ENCODE measurements at places on chromosomes 6 and 20. TPM values are rescaled to one million over a fixed set of nuclear protein-coding genes. Genes with fewer than 3 reads are reported as not detected.
A peak's percentile ranks its signal among the peaks of the same experiment; 100 is the strongest.

DNA sequence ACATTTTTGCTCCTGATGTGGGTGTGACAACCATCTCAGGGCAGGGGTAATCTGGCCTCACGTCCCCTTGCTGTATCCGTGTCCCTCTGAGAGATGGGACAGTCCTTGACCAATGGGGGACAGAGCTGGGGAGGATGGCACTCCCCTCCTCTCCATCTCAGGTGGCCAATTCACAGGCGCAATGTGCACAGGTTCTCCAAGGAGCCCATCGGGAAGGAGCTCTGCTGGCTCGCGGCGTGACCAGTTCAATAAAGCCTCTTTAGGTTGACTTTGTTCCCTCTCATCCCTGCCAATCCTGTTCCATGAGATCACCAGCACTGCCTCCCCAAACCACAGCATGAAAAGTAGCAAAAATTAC lies 196.3 kb upstream of the SLC24A3 start:
- H3K4me3 ChIP-seq = no peak overlapping the region
- H3K4me1 ChIP-seq = no peaks in the 10 kb centered on the region
- H3K27ac ChIP-seq = no peak overlapping the region
- no peaks in the 10 kb centered on the region for H3K36me3 ChIP-seq
- no peak for DNase-seq
- H3K27me3 ChIP-seq = no peaks in the 10 kb centered on the region

DNA sequence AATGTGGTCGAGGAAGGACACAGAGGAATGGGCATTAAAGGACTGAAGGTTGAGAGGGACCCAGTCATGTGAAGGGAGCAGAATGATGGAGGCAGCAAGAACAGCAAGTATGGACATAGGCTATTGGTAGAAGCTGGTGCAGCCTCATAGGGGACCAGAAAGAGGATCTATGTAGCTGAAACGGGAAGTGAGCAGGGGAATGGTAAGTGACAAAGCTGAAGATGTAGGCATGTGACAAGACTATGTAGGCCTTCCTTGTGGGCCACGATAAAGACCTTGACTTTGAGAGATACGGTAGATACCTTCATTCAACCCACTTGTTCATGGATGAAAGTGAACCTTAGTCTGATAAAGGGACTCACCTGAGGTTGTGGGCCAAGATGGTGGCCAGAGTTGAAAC lies 3.5 kb downstream of the CTNNBL1 start:
- no peak overlapping the region for H3K4me3 ChIP-seq
- H3K36me3 ChIP-seq = no peaks in the 10 kb centered on the region
- DNase-seq = no peak
- no peak overlapping the region for H3K27ac ChIP-seq

DNA sequence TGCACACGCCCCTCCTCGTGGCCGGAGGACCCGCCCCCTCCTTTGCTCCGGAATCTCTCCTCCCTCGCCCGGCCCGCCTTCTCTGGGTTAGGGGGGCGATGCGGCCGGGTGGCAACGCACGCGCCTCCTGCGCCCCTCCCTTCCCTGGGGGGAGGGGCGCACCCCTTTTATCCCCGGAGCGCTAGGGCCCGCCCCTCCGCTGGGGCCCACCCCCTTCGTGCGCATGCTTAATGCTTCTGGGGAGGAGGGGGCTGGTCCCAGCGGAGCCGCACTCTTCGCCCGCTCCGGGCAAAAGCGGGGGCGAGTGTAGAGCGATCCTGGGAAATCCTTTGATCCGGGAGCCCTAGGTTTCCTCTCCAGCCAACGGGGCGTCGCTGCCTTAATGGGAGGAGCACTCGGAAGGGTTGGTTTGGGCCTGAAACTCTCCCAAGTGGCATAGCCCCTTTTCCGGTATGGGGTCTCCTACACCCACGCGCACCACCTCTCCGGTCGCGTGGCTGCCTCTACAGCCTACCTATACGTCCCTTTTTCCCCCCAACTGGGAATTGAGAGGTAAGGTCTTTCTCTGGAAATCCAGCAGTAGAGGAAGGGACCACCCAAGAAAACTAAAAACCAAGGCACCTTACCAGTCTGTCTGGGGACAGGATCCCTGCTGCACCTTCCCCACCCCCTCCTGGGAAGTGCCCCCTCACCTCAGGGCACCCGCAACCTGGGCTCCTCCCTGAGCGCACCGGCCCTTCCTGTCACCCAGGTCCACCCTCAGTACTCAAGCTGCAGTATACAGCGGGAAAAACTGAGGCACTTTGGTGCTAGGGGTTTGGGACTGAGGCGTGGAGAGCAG lies 2.1 kb downstream of the SOX12 start:
- H3K36me3 ChIP-seq = no peaks in the 10 kb centered on the region
- H3K4me1 ChIP-seq = no peaks in the 10 kb centered on the region
- H3K4me3 ChIP-seq = peak overlapping the region; percentile 52
- no peaks in the 10 kb centered on the region for H3K27me3 ChIP-seq
- H3K27ac ChIP-seq = peak overlapping the region; percentile 39

Gene PLCG1
- total RNA-seq = 148 TPM

DNA sequence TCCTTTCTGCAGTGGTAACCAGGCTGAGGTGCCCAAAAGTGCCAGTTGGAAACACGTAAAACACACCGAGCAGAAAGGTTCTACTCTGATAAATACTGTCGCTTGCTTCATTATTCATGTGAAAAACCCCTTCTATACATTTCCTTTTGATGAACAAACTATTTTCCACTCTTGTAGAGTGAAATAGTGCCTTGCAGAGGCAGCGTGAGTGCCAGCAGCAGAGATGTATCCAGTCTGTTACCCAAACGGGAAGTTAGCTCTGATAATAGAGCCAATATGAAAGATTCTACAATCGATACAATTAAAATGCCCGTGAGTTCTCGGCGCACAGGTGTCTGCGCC lies 1.5 kb downstream of the ZBTB46 start:
- no peak for DNase-seq
- no peaks in the 10 kb centered on the region for H3K4me1 ChIP-seq
- peak overlapping the region; percentile 90 for H3K4me3 ChIP-seq
- H3K27ac ChIP-seq = no peak overlapping the region
- no peaks in the 10 kb centered on the region for H3K36me3 ChIP-seq

GRCh38 chr20:44091026-44091425 lies 96.0 kb downstream of the JPH2 start:
- no peaks in the 10 kb centered on the region for H3K27me3 ChIP-seq
- no peaks in the 10 kb centered on the region for H3K36me3 ChIP-seq
- no peak overlapping the region for H3K27ac ChIP-seq
- H3K4me1 ChIP-seq = no peaks in the 10 kb centered on the region

- no peaks in the 10 kb centered on the region for H3K27me3 ChIP-seq
- no peak overlapping the region for H3K4me3 ChIP-seq
- no peaks in the 10 kb centered on the region for H3K4me1 ChIP-seq
- DNase-seq = no peak
Measured at GRCh38 chr6:17817763-17818162, 111.0 kb upstream of the NUP153 start.

Gene CRISP3
- total RNA-seq = not detected

GRCh38 chr6:131336596-131336995 lies 201.3 kb downstream of the AKAP7 start:
- no peaks in the 10 kb centered on the region for H3K36me3 ChIP-seq
- no peak overlapping the region for H3K4me3 ChIP-seq
- DNase-seq = no peak
- H3K27ac ChIP-seq = no peak overlapping the region
- H3K27me3 ChIP-seq = no peaks in the 10 kb centered on the region

GRCh38 chr20:25623225-25623735 lies 534 bp downstream of the NANP start:
- H3K27ac ChIP-seq = peak overlapping the region; percentile 68
- H3K36me3 ChIP-seq = no peaks in the 10 kb centered on the region
- no peaks in the 10 kb centered on the region for H3K4me1 ChIP-seq
- no peaks in the 10 kb centered on the region for H3K27me3 ChIP-seq
- peak overlapping the region; percentile 82 for H3K4me3 ChIP-seq

GRCh38 chr6:42889815-42890214 lies 10.4 kb downstream of the RPL7L1 start:
- no peak for DNase-seq
- H3K4me3 ChIP-seq = peak overlapping the region; percentile 95
- no peaks in the 10 kb centered on the region for H3K36me3 ChIP-seq
- no peaks in the 10 kb centered on the region for H3K4me1 ChIP-seq
- H3K27me3 ChIP-seq = no peaks in the 10 kb centered on the region
- no peak overlapping the region for H3K27ac ChIP-seq

Gene OOEP
- total RNA-seq = 0.39 TPM

Gene C20orf144
- total RNA-seq = not detected

All from aorta (tissue), 5 donors.